ENCODE measurements at places on chromosomes 5 and 9.
A peak's percentile ranks its signal among the peaks of the same experiment; 100 is the strongest.

GRCh38 chr9:35905912-35906679 lies at the start of gene HRCT1:
Gene HRCT1 (plus strand): TSS chr9:35906202. CDS start chr9:35906288, 86 bp downstream.
- peak; percentile 89 for DNase-seq

DNA sequence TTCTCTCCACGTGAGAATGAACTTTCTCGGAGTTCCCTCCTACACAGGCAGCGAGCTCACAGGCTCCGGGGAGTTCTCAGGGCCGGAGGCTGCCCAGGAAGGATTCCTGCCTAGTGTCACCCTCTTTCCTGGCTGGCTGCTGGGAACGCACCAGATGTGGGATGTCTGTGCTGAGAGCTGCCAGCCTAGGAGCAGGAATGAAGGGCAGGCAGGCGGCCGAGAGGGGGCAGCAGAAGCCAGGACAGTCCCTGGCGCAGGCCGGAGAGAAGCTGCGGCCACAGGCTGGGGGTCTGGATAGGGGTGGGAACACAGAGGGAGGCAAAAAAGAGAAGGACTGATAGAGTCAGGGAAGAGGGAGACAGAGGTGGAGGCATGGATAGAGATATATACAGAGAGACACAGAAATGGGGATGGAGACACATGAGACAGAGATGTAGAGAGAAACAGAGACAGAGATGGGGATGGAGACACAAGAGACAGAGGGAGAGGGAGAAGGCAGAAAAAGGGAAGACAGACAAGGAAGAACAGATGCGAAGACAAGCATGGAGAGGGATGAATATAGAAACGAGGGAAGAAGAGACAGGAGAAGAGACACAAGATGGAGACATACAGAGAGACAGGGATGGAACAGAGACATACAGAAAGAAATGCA lies 25.3 kb upstream of the ENHO start:
- DNase-seq, result peak; percentile 36

GRCh38 chr5:79865579-79865978 lies 125.5 kb downstream of the MTX3 start:
- no peak for DNase-seq

- DNase-seq, result no peak
These were observed 2.7 kb upstream of the PTAR1 start for GRCh38 chr9:69762527-69762926.

DNA sequence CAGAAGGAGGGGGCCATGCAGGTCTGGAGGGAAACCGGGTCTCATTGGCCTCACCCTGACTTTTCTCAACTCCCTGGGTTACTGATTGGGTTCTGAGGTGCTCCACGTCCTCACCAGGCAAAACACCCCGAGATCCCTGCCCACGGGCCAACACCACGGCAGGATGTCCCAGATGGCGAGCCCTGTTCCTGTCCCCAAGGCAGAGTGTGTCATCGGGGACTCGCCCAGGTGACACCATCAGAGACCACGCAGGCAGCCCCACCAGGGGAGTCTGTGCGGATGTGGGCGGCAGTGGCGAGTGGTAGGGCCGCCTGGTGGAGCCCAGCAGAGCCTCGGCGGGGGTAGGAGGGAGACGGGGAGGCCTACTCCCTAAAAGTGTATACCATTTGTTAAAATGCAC lies 59.0 kb upstream of the UBAC1 start:
- DNase-seq, result no peak

DNA sequence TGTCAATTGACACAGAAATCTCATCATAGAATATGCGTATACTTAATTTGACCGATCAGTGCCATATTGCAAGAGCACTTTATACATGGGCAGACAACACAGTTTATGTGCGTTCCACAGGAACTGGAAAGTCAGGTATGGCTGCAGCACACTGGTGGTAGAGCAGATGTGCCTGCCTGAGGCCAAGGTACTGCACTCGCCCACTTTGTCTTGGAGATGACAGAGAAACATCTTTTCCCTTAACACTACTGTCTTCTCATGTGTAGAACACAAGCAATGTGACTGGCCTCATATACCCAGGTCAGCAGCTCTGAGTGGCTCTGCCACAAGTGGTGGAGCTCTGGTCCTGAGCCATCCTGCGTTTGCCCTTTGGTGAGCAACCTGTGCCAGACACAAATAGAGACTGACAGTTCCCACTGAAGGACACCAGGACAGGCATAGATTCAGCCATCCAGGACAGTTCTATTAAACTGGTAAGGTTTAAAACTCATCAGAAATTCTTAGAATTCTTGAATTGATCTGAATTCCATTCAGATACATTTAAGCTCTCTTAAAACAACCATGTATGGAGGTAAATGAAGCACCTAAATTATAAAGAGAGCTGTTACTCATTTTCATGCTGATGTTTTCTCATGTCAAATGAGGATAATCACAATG lies 21.0 kb upstream of the PPP2CA start:
- DNase-seq, result no peak

GRCh38 chr5:142726188-142726731 lies 40.4 kb upstream of the FGF1 start:
- peak; percentile 88 for DNase-seq

DNA sequence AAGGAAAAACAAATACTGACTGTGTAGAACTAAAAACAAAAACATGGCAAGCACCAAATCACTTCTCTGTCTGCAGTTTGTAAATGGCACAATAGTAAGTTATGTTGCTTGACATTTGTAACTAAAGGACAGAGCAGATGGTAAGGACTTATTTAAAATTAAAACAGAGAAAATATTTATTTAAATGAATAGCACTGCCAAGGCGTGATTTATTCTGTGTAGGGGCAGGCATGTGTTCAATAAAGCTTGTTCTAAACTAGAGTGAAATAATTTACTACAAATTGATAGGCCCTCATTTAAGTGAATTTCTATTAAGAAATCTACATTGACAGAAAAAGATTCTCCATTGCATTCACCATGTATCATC lies 231.5 kb downstream of the CYLC2 start:
- DNase-seq, result no peak

- DNase-seq, result no peak
These were observed 385.8 kb upstream of the PCSK5 start for GRCh38 chr9:75504721-75505120.

GRCh38 chr5:150640311-150641005 lies at the start of gene SYNPO:
Gene SYNPO (plus strand): TSS chr5:150640660. CDS start chr5:150648276, 7,616 bp downstream.
- peak; percentile 55 for DNase-seq

GRCh38 chr5:160155017-160155750 lies 35.9 kb upstream of the PWWP2A start:
- no peak for DNase-seq

DNA sequence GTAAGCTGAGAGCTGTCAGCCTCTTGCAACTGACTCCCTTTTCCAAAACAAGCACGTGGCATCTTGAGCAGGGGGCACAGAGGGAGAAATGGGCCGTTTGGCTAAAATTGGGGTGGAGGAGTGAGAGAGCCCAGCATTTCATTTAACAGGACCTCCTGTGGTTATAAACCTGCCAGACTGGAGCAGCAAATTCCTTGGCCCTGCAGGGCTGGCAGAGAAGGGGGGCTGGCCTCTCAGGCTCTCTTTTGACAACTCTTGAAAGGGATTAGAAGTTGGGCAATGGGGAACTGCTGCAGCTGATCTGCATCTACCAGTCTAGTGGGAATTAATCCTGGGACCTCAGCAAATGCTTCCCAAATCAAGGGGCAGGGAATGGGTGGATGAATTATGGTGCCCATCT lies 7.2 kb upstream of the POU4F3 start:
- DNase-seq, result no peak

GRCh38 chr5:160310552-160311295 lies 1.6 kb downstream of the CCNJL start:
- no peak for DNase-seq

- DNase-seq, result no peak
These were observed 3.5 kb downstream of the FOXB2 start for GRCh38 chr9:77022783-77023440.

GRCh38 chr9:122382901-122383850 lies 12.4 kb downstream of the PTGS1 start:
- no peak for DNase-seq

GRCh38 chr5:166582416-166582815 lies 1709.0 kb upstream of the WWC1 start:
- no peak for DNase-seq

DNA sequence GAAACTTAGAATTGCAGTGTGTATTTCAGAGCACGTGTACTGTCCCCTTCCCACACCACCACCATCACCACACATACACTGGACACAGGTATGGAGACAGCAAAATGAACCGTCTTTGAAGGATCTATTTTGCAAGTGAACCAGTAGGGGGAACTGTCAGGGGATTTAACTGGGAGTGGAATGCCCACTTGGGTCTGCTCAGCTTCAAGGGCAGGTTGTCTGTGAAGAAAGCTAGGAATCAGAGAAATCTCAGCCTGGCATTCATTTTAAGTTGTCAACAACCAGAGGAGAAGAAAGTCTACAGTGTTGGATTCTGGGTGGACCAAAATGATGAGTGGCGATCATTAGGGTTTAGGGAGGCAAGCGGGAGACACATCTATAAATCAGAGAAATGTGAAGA lies 147.0 kb downstream of the DCP2 start:
- peak; percentile 30 for DNase-seq

DNA sequence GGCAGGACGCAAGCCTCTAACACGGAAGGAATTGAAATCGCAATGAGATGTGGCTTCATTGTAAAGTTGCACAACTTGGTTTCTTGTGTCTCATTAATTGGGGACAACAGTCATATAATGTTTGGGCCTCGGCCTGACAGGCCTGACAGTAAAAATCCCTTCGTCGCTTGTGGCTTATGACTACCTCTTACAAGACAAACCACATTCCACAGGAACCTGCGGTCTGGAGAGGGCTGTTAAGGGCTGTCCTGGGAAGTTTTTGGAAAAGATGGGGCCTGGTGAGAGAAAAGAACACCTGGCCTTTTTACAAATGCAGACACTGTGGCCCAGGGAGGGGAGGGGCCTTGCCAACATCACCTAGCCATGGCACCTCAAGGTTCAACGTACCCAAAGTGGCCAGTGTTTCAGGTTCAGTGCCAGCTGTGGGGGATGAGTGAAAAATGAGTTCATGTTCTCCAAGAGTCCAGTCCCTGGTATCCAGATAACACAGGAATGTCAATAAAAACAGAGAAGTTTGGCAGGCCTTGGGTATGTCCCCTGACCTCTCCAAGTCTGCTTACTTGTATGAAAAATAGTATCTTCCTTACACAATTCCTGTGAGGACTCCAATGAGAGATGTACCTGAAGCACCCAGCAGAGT lies 22.2 kb downstream of the SHB start:
- peak; percentile 47 for DNase-seq
